ENCODE measurements at places on chromosomes 1 and 21.

GRCh38 chr1:117689997-117690625 is 84.3 kb downstream of the TENT5C start:
- no peak for DNase-seq

DNA sequence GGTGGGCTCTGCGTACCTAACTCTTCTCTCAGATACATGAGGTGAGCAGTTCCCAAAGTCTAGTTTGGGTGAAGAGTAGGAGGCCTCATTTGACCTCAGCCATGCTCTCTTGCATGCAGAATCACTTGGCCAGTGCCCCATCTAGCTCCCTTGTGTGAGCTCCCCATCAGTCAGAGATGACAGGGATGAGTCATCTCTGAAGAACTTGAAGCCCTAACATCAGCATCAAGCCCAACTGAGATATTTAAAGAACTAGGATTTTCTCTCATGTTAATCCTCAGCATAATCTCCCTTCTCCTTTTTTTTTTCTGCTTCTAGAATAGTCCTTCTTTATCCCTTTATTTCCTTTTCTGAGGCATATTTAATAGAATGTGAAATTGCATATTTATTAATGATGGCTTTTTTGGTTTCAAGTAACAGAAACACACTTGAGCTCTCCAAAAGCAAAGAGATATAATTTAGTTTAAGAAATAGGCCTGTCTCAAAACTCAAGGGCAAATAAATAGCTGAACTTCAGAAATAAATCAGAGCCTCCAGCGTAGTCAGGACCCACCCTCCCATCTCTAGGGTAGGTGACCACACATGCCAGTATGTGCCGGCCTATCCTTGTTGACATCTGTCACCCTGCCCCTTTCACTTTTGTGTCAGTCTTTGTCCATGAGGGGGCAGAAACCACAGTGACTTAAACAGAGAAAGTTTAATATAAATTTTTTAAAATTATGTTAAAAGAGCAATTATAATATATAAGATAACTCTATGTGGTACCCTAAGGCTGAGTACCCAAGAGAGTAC is 112.3 kb downstream of the TSEN15 start:
- DNase-seq: no peak

DNA sequence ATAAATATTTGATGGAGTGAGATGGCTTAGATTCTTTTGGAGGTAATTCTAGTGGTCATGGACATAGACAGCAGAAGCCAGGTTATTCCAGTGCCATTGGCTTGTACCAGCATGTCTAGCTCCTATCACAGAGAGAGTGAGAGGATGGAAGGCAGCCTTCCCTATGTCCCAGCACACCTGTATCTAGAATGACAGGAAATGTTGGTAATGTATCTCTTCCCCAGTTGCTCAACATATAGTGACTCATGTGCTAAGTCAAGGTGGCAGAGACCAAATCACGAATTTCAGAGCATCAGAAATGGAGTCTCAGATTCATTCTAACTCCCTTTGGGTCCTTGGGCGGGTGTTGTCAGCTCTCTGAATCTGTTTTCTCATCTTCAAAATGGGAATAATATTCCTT is 28.4 kb downstream of the METTL13 start:
- no peak for DNase-seq

DNA sequence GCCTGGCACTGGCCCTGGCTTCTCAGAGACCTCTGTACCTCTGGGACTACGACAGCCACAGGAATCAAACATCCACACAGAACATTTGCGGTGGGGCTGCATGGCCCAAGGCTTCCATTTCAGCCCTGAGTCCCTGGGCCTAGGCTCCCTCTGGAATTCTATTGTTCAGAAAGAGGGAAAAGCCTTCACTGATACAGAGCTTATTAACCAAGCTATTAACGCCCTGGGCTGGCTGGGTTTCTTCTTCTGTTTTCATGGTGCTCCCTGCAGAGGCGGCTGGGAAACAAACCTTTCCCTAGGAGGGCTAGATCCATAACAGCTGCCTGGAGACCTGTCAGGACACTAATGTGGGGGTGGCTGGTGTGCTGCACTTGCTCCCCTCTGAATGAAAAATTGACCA is 88.2 kb downstream of the KAZN start:
- no peak for DNase-seq

DNA sequence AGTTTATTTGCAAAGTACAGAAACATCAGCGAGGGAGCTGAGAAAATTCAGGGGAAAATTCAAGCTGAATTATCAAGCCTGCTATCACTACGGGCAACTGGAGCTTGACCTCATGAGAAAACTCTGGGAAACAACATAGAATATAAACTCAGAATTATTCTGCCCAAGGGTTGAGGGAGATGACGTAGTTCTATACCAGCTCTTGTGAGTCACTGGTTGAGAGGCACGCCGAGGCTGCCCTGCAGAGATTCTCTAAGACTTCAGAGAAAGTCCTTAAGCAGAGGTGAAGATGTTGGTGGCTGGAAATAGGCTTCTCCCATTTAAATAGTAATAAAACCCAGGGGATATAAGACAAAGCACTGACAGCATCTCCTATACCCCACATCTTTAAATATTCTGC is 12.3 kb downstream of the SYDE2 start:
- no peak for DNase-seq

DNA sequence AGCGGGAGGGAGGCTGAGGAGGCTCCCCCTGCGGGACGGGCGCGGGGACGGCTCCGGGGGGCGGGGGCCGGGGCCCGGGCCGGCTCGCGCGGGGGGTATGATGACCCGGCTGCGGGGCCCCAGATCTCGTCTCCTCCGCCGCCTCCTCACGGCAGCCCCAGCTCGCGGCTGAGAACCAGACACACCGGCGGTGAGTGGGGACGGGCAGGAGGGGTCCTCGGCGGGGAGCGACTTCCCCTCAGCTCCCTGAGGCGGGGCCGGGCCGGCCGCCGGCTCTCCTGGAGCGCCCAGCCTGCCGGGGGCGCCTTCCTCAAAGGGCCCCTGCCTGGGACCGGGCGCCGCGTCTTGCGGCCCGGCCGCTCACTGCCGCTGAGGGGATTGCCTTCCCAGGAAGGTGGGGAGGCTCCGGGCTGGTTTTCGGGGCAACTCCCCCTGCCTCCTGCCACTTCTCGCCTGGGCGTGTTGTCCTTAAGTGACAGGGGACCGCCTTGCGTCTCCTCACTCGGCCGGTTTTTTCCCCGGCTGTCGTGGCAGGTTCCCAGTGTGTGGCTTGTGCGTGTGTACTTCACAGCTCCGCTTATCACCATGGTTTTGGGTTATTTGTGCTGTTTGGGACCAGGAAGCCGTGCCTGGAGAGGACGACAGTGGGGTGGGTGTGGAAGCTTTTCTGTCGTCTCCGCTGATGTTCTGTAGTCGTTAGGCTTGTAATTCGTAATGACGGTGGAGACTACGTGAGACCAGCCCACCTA is 800 bp downstream of the HIPK1 start:
- peak; percentile 58 for DNase-seq

GRCh38 chr1:228256626-228257375 is 49.0 kb downstream of the OBSCN start:
- DNase-seq: no peak

GRCh38 chr1:55355549-55355948 is 140.4 kb upstream of the USP24 start:
- no peak for DNase-seq

DNA sequence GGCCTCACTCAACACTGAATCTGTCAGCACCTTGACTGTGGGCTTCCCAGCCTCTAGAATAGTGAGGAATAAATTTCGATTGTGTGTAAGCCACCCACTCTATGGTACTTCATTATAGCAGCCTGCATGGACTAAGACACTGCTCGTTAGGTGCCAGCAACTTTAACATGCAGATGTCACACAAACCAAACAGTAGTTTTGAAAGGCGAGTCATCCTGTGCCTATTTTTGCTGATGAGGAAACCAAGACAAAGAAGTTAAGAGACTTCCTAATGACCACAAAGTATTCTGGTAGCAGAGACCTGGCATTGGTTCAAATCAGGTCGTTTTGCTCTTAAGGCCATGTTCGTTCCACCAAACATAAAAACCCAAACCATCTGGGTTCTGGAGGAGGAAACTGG is 42.9 kb downstream of the BATF3 start:
- DNase-seq: no peak

Measured in stimulated activated CD4-positive, alpha-beta T cell treated with anti-CD3 and anti-CD28 coated beads, Interleukin-2, amount 100 ng/mL, for 24 hours (primary cell).